Gastroesophageal sphincter (tissue), 4 donors: ENCODE measurements at places on chromosomes 5 and 9.

DNA sequence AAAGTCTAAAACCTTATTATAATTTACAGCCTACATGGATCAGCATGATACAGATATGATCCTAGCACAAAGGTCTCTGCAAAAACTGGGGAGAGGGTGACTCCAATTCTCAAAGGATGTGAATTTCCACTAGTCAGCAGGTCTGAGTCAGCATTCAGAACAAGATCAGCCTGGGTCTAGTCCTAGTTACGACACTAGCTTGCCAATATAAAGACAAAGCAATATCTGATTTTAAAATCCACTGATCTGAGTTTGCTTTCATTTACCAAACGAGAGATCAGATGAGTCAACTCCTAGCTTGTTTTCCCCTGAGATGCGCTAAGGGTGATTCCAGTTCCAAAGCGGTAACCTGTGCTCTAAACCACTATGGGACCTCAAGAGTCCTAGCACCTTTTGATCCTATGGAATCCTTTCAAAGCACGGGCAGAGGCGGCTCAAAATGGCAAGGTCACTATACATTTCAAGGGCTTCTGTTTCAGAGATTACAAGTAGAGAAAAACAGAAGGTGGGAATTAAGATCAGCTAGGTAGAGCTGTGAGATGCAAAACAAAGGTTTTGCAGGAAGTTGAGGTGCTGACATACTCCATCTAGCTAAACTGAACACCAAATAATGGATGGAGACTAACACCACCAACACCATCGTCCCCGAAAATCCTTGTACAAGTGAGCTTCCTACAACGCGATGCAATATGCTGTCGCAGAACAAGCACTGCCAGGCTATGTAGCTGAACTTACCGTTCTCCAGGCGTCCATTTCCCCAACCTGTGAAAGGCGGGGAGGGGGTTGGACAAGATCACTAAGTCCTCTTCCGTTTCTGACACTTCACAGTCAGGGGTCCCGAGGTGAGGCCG, 906 bp downstream of the SLC25A51 start:
- H3K27me3 ChIP-seq = no peaks in the 10 kb centered on the region
- H3K27ac ChIP-seq = peak overlapping the region; percentile 94
- H3K36me3 ChIP-seq = peaks cover 16% of the 10 kb centered on the region
- peaks cover 12% of the 10 kb centered on the region for H3K4me1 ChIP-seq

GRCh38 chr5:123358751-123359150, 64.5 kb downstream of the CEP120 start:
- H3K4me1 ChIP-seq = peaks cover 54% of the 10 kb centered on the region
- ATAC-seq = peak; percentile 28
- no peak overlapping the region for H3K4me3 ChIP-seq

GRCh38 chr5:171574376-171574775, 154.9 kb downstream of the FGF18 start:
- H3K27me3 ChIP-seq = peaks cover 9% of the 10 kb centered on the region
- peak; percentile 76 for ATAC-seq
- H3K4me1 ChIP-seq = peaks cover 18% of the 10 kb centered on the region

DNA sequence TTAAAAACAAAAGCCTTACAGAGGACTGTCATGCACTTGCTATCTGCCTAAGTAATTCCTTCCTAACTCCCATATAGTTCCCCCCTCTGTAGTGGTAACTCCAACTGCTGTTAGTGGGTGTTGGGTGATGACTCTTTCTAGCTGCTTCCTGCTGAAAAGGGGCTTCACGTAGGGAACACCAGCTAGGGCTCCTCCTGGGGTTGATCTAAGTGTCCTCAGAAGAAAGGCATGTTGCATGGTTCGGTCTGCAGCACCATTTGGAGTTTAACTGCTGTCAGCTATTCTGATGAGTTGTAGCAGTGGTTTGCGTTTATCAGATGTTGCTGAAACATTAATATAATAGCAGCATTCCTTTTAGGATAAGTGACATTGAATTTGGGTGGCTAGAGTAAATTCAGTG, 281.9 kb upstream of the TUSC1 start:
- no peaks in the 10 kb centered on the region for H3K4me1 ChIP-seq
- no peaks in the 10 kb centered on the region for H3K27me3 ChIP-seq
- no peak overlapping the region for H3K4me3 ChIP-seq
- no peak overlapping the region for H3K27ac ChIP-seq
- ATAC-seq = no peak
- H3K36me3 ChIP-seq = no peaks in the 10 kb centered on the region

- no peaks in the 10 kb centered on the region for H3K27me3 ChIP-seq
- H3K36me3 ChIP-seq = no peaks in the 10 kb centered on the region
- H3K27ac ChIP-seq = no peak overlapping the region
- no peak overlapping the region for H3K4me3 ChIP-seq
- no peak for ATAC-seq
These were observed 518.5 kb downstream of the NR2F1-AS1 start for GRCh38 chr5:93062548-93062947.

DNA sequence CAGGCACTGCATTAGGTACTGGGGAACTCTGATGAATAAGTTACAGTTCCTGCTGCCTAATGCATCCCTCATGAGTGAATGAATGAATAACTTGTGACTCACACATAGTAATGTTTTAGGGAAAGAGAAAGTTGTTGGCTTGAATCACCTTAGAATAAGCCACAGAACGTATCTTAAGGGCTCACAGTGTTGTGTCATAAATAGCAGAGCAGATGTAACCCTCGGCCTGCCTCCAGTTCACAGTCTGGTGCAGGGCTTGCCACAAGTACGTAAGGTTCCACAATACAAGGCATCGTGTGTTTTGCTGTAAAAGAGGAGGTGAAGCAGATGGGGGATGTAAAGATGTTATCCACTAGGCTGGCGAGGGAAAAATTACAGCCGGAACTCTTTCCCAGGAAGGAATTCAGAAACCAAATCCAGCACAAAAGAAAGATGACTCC, 218.7 kb downstream of the TRPM3 start:
- H3K27me3 ChIP-seq = no peaks in the 10 kb centered on the region
- H3K36me3 ChIP-seq = no peaks in the 10 kb centered on the region
- H3K4me1 ChIP-seq = no peaks in the 10 kb centered on the region
- ATAC-seq = no peak
- H3K4me3 ChIP-seq = no peak overlapping the region
- H3K27ac ChIP-seq = no peak overlapping the region

DNA sequence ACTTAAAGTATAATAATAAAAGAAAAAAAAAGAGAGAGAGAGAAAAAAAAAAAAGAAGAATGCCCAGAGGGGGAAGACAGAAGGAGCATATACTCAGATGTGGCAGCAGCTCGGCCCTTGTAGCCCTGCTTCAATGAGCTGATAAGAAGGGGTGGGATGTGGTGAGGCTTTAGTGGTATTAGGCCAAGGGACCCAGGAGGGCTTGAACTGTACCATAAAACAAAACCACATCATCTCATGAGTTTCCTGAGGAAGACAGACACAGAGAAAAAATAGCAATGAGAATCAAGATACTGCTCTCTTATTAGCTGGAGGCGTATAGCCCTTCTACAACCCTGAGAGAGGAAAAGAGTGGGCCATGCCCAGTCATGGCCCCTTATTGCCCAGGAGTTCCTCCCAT, 72.8 kb downstream of the SLC1A1 start:
- H3K4me3 ChIP-seq = no peak overlapping the region
- H3K27me3 ChIP-seq = no peaks in the 10 kb centered on the region
- H3K36me3 ChIP-seq = no peaks in the 10 kb centered on the region
- H3K27ac ChIP-seq = no peak overlapping the region
- ATAC-seq = no peak

DNA sequence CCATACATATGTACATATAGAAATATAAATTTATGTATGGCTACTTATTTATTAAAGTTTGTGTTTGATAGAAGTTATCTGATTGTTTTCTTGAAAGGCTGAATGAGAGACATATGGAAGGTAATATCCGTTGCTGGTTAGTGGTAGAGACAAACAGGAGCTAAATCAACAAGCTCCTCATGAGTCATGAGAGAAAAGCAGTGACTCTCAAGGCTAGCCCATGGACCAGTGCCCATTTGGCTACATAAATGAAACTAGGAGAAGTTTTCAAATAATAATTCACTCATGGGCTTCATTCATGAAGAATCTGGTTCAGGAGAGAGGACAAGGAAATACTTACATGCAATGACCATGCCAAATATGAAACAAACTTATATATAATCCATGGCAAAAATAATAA, 504.5 kb upstream of the ITGA1 start:
- H3K4me1 ChIP-seq = no peaks in the 10 kb centered on the region
- no peaks in the 10 kb centered on the region for H3K36me3 ChIP-seq
- no peaks in the 10 kb centered on the region for H3K27me3 ChIP-seq
- no peak overlapping the region for H3K27ac ChIP-seq

- no peaks in the 10 kb centered on the region for H3K36me3 ChIP-seq
- H3K4me3 ChIP-seq = no peak overlapping the region
- no peaks in the 10 kb centered on the region for H3K4me1 ChIP-seq
- peaks cover 6% of the 10 kb centered on the region for H3K27me3 ChIP-seq
- no peak overlapping the region for H3K27ac ChIP-seq
- ATAC-seq = no peak
These were observed 9.8 kb upstream of the ESM1 start for GRCh38 chr5:54995168-54995567.

DNA sequence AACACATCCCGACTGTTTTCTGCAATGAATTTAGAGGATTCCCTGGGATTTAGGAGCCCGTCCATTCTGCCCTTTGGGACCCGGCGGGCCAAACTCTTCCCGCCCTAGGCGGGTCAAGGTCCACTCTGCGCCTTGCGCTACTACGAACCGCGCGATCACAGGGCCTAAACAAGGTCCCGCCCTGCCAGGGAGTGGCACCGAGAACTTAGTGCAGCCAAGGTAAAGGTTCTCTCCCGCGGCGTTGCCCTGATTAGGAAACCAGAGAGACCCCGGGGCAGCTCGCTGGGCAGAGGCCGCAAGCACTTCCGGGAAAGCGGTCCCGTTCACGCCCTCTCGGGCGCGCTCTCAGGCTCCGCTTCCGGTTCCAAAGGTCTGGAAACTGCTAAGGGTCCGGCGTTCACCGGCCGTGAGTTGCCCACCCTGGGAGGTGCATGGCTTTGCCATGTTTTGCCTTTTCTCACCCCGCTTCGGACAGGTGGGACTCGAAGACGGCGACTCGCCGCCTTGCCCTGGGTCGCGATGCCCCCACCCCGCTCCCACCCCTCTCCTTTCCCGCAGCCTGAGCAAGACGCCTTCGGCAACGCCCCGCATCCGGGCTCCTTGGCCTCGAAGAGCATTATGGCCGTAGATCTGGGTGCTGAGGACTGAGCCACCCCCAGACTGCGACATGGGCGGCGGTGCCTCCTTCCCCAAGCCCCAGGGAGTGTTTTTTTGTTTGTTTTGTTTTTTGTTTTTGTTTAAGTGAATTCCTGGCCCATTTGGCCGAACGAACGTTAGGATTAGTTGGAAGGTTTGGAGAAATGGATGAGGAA, 23.4 kb downstream of the HNRNPK start:
- peak; percentile 88 for ATAC-seq
- no peaks in the 10 kb centered on the region for H3K27me3 ChIP-seq
- peak overlapping the region; percentile 36 for H3K27ac ChIP-seq
- peak overlapping the region; percentile 71 for H3K4me3 ChIP-seq
- peaks cover 9% of the 10 kb centered on the region for H3K4me1 ChIP-seq

GRCh38 chr5:39151745-39152144, 67.6 kb downstream of the FYB1 start:
- ATAC-seq = no peak
- no peaks in the 10 kb centered on the region for H3K36me3 ChIP-seq
- peaks cover 12% of the 10 kb centered on the region for H3K4me1 ChIP-seq
- H3K27ac ChIP-seq = no peak overlapping the region
- H3K4me3 ChIP-seq = no peak overlapping the region
- no peaks in the 10 kb centered on the region for H3K27me3 ChIP-seq

DNA sequence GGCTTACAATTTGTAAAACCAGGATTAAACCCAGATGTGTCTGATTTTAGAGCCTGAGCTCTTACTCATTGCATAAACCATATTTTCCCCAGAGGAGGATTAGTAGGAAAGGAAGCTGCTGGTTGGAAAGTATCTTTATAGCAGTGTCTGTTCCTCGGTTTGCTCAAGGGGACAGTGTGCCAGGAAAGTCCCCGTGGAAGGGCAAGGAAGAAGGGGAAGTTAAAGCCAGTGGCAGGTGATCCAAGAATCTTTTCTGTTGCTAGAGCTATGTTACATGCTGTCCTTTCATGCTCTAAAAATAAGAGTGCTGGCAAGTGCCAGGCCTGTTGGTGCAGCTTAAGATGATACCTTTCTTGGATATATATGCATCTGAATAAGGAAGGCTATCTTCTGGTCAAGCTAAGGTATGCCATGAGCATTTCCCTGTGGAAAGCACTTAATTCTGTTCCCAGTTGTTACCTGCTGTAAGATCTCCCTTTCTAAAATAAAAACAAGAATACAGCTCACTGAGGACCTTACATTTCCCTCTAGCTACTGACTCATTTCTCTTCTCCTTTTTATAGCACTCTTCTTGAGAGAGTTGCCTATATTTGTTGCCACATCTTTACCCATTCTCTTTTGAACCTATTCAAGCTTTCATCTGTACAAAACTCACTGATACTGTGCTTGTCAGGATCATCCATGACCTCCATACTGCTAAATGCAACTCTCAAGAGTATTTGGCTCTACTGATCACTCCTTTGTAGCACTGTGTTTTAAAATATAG, 8.0 kb downstream of the PDCD1LG2 start:
- no peak overlapping the region for H3K27ac ChIP-seq
- peaks cover 2% of the 10 kb centered on the region for H3K36me3 ChIP-seq
- no peaks in the 10 kb centered on the region for H3K27me3 ChIP-seq
- ATAC-seq = no peak

GRCh38 chr5:38650946-38651345, 94.5 kb upstream of the LIFR start:
- H3K4me3 ChIP-seq = no peak overlapping the region
- H3K27ac ChIP-seq = no peak overlapping the region
- H3K36me3 ChIP-seq = no peaks in the 10 kb centered on the region
- H3K27me3 ChIP-seq = no peaks in the 10 kb centered on the region

- ATAC-seq = no peak
- H3K36me3 ChIP-seq = no peaks in the 10 kb centered on the region
- no peak overlapping the region for H3K4me3 ChIP-seq
- no peaks in the 10 kb centered on the region for H3K27me3 ChIP-seq
- no peak overlapping the region for H3K27ac ChIP-seq
- H3K4me1 ChIP-seq = no peaks in the 10 kb centered on the region
These were observed 124.9 kb upstream of the RPS23 start for GRCh38 chr5:82403026-82403425.

GRCh38 chr5:138668451-138669380, 84.5 kb upstream of the CTNNA1 start:
- H3K27ac ChIP-seq = no peak overlapping the region
- H3K4me1 ChIP-seq = peaks cover under 1% of the 10 kb centered on the region
- ATAC-seq = no peak
- no peaks in the 10 kb centered on the region for H3K27me3 ChIP-seq
- H3K4me3 ChIP-seq = no peak overlapping the region

- no peak overlapping the region for H3K27ac ChIP-seq
- no peaks in the 10 kb centered on the region for H3K4me1 ChIP-seq
- no peaks in the 10 kb centered on the region for H3K27me3 ChIP-seq
- H3K36me3 ChIP-seq = no peaks in the 10 kb centered on the region
- no peak for ATAC-seq
- H3K4me3 ChIP-seq = no peak overlapping the region
These were observed 36.1 kb upstream of the PPARGC1B start for GRCh38 chr5:149694007-149694406.

- H3K27ac ChIP-seq = no peak overlapping the region
- no peak overlapping the region for H3K4me3 ChIP-seq
- peaks cover 11% of the 10 kb centered on the region for H3K4me1 ChIP-seq
- H3K36me3 ChIP-seq = no peaks in the 10 kb centered on the region
- no peak for ATAC-seq
These were observed 43.5 kb downstream of the NAA35 start for GRCh38 chr9:85984457-85984856.

- no peaks in the 10 kb centered on the region for H3K4me1 ChIP-seq
- peaks cover 6% of the 10 kb centered on the region for H3K27me3 ChIP-seq
- H3K4me3 ChIP-seq = no peak overlapping the region
These were observed 12.4 kb downstream of the RLN2 start for GRCh38 chr9:5292141-5292540.

- no peaks in the 10 kb centered on the region for H3K36me3 ChIP-seq
- H3K27me3 ChIP-seq = no peaks in the 10 kb centered on the region
- no peak for ATAC-seq
- no peak overlapping the region for H3K27ac ChIP-seq
- H3K4me3 ChIP-seq = no peak overlapping the region
These were observed 35.3 kb upstream of the ICE1 start for GRCh38 chr5:5387192-5387591.
